ENCODE measurements at places on chromosomes 1 and 21. TPM values are rescaled to one million over a fixed set of nuclear protein-coding genes. Genes with fewer than 3 reads are reported as not detected.
A peak's percentile ranks its signal among the peaks of the same experiment; 100 is the strongest.

NEGR1 gene
- 5.3 TPM for total RNA-seq

CYP4A11 gene
- total RNA-seq = not detected

TRPM2 gene
- total RNA-seq = 6.7 TPM

TSPEAR gene
- total RNA-seq = not detected

TMPRSS3 gene
- not detected for total RNA-seq

DCDC2B gene
- not detected for total RNA-seq

XCL2 gene
- total RNA-seq = not detected

TMEM82 gene
- not detected for total RNA-seq

DNA sequence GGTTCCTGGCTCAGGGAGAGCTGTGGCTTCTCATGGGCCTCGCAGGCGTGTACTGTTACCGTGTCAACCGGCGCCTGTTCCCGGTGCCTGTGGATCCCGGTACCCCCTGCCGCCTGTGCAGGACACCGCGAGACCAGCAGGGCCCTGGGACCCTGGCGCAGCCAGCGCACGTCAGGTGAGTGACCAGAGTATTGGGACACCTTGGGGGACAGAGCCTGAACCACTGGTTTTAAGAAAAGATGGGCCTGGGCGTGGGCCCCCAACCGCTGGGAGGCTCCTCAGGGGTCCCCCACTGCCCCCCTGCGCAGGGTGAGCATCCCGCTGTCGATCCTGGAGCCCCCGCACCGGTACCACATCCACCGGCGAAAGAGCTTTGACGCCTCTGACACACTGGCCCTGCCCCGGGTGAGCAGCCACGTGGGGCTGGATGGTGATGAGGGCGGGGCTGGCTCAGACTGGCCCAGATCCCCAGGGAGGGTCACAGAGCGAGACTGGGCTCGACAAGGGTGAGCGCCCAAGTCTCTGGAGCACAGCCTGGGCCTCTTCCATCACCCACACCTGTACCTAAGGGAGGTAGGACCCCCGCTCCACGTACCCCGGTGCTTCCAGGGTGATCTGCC is 10.5 kb downstream of the MIIP start:
- DNase-seq = no peak

DNA sequence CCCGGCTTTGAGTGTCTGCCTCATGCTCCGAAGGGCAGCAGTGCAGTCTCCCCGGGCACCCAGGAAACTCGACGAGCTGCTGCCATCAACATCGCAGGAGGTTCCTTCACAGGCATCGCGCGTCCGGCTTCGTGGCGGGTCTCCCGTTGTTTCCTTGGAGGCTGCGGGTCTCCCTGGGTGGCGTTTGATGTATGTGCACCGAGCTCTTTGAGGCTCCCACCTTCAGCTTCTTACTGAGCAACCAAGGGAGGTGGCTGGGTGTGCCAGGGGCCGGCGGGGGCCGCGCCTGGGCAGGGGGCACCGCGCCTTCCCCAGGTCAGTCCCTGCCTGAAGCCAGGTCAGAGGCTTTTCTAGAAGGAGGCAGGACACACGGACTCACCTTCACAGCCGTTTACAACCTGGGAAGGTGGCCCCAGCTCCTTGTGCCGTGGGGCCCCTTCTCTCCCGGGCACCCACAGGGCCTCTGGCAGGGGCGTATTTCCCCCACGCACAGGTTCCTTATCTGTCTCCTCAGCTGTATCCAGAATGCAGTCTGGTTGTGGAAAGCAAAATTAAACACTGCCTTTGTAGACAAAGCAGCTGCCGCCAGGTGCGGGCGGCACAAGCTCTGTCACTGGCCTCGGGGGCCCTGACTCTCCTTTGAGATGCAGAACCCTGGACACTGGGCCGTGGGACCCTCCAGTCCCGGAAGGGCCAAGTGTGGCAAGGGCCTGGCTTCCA is 21.7 kb upstream of the PEX10 start:
- DNase-seq = no peak

- peak; percentile 90 for DNase-seq
These were observed 12.3 kb downstream of the BCAR3 start for GRCh38 chr1:93669369-93669768.

- DNase-seq = no peak
These were observed 78.5 kb upstream of the GALNT2 start for GRCh38 chr1:229988534-229988933.

GRCh38 chr1:54400329-54400728 is 5.9 kb downstream of the SSBP3 start:
- DNase-seq = no peak

DNA sequence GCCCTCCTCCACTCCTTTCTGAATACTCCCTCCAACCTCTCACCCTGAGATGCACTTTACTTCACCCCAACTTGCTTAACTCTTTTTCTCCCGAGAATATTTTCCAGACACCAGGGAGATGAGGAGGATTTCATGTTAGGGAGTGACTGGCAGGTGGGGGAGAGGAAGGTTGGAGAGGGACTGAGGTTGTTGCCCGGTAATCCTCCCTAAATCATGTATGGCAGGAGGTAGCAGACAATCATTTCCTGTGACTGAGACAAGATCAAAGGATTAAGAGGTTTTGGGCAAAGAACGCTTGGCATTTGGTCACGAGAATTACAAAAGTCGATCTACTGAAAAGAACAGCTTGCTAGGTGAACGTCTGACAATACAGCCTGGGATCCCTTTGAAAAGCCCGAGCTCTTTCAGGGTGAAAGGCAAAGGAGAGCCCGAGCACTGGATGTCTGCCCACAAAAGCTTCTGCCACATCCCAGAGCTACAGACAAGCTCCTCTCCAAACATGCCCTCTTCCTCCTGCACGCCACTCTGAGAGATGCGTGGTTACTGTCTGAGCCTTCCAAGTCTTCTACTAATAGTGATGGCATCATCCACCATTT is 154.1 kb downstream of the DAB1 start:
- DNase-seq = no peak

DNA sequence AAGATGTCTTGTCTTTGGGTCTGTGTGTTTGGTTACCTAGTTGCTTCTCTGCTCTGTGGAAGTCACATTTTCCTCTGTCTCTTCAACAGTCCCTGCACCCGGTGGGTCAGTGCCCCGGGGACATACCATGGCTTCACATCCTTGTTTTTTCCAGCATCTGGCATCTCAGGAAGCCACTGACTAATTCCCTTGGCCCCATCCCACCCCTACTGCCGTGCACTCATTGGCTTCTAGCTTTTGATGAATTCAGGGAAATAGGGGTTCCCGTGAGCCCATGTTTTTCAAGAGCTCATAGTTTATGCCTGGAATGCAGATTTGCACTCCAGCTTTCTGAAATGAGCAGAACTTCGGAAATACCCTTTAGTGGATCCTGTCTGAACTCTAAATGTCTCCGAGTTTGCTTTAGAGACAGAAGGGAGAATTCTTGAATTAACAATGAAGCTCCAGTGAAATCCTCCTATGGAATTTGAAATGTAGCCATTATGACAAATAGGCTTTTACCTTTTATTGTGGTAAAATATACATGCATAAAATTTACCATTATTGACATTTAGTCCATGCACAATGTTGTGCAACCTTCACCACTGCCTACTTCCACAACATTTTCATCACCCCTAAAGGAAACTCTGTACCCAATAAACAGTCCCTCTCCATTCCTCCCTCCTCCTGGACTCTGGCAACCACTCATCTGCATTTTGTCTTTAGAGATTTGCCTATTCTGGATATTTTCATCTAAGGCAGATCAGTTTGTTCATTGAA is 67.5 kb downstream of the CLIC6 start:
- peak; percentile 85 for DNase-seq

- DNase-seq = peak; percentile 62
These were observed 92.1 kb downstream of the LRRC8C start for GRCh38 chr1:89725011-89725370.

GRCh38 chr1:26278724-26279455 is 996 bp upstream of the SH3BGRL3 start:
- DNase-seq = peak; percentile 85

- DNase-seq = no peak
These were observed 290.2 kb downstream of the HLX start for GRCh38 chr1:221169447-221169889.

DNA sequence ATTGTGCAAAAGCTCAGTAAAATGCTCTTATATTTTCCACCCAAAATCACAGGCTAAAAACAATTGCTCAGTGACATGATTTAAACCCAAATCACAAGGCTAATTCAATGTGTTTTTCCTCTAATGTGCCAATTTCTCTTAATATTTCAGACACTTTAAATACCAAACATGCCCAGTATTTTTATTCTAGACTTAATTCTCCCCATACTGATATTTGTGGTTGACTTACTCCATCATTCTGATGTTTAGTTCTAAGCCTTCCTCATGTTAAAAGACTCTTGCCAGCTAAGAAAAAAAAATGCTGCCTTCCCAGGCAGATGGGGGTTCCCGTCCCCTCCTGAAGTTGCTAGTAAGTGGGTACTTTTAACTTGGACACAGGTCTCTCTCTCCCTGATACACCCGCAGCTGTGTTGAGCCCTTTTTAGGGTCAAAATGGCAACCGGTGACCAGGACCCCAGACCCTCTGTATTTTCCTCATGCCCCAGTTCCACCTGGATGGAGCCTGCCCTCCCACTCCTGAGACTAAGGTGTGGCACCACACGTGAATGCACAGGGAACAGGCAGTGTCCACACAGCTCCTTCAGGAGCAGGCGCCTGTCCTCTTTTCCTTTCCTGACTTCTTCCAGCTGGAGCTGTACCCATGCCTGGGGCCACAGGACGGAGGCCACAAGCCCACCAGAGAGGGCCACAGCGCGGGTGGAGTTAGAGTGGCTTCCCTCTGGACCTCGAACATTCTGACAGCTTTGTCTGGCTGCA is 118.9 kb downstream of the RIPK4 start:
- no peak for DNase-seq

- DNase-seq = no peak
These were observed 96.3 kb upstream of the GALNT2 start for GRCh38 chr1:229970714-229971113.

DNA sequence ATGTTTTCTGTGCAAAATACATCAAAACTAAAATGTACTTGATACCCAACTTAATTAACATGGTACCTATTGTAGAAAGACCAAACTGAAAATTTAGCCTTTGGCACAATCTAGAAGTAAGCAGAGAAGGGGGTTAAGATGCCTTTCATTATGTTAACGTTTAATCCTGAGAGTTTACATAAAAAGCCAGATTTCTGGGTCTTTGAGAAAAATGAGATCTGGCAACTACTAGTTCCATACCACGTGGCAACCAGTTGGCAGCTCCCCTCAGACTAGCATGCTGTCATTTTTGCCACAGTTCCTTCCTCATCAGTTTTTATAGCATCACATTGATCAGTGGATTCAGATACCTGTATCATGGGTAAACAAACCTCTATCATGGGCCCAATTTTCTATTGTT is 1.5 kb downstream of the RO60 start:
- DNase-seq = no peak

DNA sequence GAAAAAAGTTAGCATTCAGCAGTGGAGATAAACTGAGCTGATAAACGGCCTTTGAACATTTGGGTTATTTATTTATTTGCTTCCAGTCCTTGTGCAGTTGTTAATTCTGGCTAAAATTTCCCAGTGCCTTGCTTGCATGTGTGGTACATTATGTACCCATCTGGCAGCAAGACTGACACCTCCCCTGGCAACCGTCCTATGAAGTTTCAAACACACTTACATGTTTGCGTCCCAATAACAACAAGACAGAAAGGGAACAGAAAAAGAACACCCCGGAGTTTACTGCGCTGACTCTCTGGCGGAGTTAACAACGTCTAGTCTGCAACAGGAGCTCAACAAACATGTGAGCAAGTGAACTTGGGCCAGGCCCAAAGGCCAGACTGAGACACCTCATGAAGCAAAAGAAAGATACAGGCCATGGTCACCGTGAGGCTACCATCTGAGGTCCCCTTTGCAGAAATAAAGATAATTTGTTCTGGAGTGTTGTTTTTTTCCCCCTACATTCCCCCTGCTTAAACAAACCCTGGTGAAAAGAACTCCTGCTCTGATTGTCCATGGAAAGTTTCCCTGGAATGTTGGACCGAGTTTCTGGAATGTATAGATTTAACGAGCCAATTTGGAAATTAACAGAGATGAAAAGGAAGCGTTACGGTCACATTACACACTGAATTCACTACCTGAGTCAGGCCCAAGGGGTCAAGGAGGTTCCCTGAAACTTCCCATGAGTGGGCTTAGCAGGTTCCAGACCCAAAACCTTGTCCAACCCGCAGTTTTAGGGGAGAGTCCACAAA is 33.4 kb downstream of the TRABD2B start:
- no peak for DNase-seq

GRCh38 chr1:6144647-6145395 is 35.3 kb downstream of the CHD5 start:
- DNase-seq = no peak

DNA sequence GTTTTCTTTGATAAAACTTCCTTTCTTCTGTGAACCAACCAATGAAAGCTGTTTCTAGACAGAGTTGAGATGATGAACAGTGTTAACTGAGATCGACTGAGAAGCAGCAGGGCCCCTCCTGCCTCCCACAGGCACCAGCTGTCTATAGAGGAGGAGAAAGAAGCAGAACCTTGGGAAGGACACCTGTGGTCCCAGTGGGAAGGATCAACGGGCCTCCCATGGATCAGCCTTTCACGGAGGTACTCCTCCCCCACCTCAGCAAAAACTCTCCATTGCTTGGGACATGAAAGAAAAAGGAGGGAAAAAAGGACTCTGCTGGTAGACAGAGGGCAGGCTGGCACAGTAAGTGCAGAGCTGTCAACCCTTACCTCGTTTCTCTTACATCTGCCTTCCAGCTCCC is 40.5 kb downstream of the PLPPR5 start:
- DNase-seq = no peak

GRCh38 chr1:8097077-8097799 is 71.1 kb upstream of the ERRFI1 start:
- DNase-seq = peak; percentile 97

DNA sequence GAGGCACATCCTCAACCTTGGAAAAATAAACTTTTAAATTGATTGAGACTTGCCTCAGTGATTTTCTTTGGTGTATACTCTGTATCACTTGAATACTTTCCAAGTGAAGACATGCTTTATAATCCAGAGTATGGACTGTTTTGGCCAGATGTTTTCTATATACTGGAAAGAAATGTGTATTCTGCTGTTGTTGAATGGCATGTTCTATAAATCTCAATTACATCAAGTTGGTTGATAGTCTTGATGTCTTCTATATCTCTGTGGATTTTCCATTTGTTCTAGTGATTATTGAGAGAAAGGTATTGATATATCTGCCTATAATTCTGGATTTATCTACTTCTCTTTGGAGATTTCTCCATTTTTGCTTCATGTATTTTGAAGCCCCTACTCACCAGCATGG is 37.5 kb downstream of the EBNA1BP2 start:
- DNase-seq = no peak

- no peak for DNase-seq
These were observed 36.4 kb downstream of the LYPLAL1 start for GRCh38 chr1:219210067-219210466.

DNA sequence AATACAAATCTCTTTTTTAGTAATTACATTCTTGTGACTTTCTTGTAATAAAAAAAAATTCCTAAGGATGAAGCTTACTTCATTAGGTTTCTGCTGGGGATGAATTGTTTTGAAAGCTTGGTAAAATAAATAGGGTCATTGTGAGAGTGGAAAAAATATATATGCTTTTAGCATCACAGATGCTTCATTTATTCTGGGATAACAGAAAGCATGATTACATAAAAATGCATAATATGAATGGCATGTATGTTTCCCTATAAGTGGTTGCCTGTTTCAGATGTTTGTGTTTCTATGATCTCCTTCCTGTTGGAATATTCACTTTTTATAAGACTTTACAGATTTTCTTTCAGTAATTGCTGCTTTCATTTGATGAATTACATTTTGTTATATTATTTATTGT is 42.3 kb downstream of the HMCN1 start:
- peak; percentile 31 for DNase-seq

GRCh38 chr1:234972411-234973191 is 156.0 kb downstream of the TOMM20 start:
- DNase-seq = peak; percentile 24
